ENCODE measurements at places on chromosomes 4 and X.

DNA sequence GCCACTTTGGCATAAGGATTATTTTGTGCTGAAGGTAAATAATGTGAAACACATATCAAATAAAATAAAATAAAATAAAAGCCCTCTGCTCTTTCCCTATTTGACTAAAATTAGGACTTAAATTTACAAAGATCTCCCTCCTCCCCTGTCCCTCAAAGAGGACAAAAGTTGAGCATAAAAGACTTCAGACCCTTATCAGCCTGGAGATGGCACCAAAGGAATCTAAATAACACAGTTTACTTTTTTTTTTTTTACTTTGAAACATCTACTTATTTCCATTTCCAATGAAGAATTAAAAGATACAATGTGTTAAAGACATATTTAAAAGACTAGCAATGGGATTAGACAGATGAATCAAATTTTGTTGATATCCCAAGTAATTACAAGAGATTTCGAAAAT lies 89.7 kb downstream of the EPHA5 start:
- DNase-seq = no peak

- DNase-seq = no peak
Measured at GRCh38 chrX:5730556-5730955, 498.1 kb downstream of the NLGN4X start.

GRCh38 chr4:96317891-96318290 lies 478.0 kb downstream of the PDHA2 start:
- peak; percentile 51 for DNase-seq

DNA sequence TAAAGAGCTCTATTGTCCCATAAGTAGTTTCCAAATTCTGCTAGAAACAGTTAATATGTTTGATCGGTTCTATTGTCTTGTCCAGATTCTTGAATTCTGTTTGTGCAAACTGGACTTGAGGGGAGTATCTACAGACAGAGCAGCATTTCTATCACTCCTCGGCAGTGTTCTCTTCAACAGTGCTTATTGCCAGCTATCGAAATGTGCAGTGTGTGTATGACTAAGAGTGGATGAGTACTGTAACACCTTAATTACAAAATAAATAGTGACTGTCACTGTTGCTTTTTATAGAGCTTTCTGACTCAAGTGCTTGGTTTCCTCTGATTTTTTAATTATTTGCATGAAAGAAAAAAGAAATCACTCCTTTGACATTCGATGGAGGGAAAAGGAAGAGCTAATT lies 274.6 kb downstream of the RPA4 start:
- no peak for DNase-seq

- no peak for DNase-seq
Measured at GRCh38 chrX:121238093-121238492, 190.7 kb downstream of the GLUD2 start.

DNA sequence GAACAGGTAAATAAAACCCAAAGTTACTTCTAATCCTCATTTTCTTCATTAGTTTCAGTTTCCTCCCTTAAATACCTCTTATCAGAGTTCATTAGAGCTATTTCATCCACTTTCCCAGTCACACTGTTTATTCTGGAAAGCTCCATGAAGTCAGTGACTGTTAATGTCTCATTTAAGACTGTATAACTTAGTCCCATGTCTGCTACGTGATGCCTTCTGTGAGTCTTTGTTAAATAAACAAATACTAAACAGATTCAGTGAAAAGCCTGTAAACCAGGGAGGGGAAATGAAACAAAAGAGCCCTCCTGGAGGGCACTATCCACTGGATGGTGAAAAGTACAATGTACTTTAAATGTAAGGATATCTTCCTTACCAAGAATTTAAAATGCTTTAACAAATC lies 24.7 kb downstream of the ACE2 start:
- no peak for DNase-seq

GRCh38 chr4:40283968-40284367 lies 51.2 kb upstream of the CHRNA9 start:
- no peak for DNase-seq

DNA sequence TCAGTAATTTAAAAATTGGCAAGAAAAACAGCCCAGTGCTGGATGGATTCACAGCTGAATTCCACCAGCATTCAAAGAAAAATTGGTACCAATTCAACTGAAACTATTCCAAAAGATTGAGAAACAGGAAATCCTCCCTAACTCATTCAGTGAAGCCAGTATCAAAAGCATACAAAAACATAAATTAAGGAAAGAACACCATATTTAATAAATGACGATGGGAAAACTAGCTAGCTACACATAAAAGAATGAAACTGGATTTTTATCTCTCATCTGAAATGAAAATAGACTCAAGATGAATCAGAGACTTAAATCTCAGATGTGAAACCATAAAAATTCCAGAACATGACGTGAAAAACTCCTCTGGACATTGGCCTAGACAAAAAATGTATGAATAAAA lies 516.8 kb upstream of the SPANXN1 start:
- no peak for DNase-seq

DNA sequence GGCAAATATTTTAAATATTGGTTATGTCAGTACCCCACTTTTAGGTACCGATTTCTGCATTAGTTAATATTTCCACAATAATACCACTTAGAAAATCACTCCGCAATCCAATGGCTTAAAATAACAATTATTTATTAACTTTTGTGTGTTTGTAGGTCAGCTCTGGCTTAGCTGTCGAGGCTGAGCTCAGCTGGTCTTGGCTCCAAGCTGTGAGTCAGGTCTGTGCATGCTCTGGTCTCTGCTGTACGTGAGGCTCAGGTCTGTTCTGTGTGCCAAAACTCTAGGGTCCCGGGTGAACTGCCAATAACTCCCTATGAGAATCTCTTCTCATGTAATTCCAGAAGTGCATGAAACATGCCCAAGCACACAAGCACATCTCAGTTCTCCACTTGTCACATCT lies 245.8 kb upstream of the GK2 start:
- DNase-seq = no peak

DNA sequence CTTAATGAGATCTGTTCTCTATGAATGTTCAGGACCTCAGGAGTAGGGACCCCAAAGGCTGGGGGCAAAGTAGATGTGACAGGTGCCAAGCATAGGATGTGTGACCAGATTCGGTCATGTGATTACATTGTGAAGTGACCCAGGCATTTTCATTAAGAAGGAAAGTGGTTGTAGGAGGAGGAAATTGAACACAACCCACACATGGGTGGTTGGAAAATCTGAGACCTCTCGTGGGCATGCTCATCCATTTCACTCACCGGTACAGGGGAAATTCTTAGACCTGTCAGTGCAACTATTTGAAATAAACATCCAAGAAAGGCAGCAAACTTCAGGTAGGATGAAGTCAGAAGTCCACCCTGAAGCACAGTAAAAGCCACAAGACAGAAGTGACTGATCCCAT lies 43.5 kb upstream of the CD99 start:
- no peak for DNase-seq

DNA sequence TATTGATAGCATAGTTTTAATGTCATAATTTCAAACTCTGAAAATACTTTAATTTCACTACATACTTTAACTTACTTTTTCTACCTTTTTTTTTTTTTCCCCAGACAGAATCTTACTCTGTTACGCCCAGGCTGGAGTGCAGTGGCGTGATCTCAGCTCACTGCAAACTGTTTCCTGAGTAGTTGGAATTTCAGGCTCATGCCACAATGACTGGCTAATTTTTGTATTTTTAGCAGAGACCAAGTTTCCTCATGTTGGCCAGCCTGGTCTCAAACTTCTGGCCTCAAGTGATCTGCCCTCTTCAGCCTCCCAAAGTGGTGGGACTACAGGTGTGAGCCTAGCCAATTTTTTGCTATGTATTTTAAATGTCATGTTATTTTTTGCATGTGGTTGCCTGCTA lies 741.6 kb downstream of the TRAM1L1 start:
- DNase-seq = no peak

DNA sequence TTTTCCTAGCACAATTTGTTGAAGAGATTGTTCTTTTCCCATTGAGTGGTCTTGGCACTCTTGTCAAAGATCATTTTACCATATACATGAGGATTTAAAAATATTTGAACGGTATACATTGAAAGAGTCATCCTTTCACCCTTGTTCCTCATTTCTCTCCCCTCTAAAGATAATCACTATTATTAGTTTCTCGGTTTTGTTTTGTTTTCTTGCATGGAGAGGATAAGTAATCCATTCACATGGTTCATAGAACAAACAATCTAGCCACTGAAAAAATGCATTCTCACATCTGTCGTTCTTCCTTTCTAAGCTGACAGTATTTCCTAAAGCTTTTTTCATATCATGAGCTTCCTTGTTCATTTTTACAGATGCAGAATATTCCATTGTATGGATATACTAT lies 39.2 kb upstream of the MSMO1 start:
- DNase-seq = no peak

GRCh38 chr4:98512918-98513317 lies 145.5 kb downstream of the TSPAN5 start:
- no peak for DNase-seq

- no peak for DNase-seq
Measured at GRCh38 chrX:73581002-73581628, 18.1 kb downstream of the CHIC1 start.

DNA sequence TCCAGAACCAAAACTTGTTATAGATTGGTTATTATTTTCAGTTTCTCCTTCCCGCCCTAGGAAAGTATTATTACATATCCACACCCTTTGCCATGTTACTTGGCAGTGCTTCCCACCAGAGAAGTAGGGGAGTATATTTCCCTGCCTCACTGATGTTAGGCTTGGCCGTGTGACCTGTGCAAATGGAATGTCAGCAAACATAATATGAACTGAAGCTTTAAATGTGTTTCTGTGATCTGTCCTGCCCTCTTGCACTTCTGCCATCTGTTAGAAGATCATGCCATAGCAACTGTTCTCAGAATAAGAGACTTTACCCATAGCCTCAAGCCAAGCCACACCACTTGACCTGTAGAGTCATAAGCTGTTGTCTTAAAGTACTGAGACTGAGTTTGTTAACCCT lies 36.7 kb upstream of the NEUROG2 start:
- DNase-seq = no peak

DNA sequence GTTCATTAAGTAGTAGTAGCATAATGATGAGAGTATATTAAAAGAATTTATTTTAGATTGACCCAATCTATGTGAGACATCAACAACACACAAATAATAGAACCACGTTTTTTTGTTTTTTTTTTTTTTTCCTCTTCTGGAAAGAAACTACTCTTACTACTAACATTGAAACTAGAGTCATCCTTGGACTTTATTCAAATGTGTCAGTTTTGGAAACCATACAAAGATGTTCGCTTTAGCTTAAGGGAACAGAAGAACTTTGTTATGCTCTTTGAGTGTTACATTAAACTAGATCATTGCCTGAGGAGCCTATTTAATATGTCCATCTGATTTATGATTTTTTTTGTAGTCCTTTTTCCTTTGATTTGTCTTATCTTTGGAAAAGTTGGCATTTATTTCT lies 166.7 kb downstream of the RPA4 start:
- no peak for DNase-seq

GRCh38 chr4:111806331-111806730 lies 338.9 kb upstream of the FAM241A start:
- DNase-seq = no peak

GRCh38 chrX:27626066-27626465 lies 35.9 kb downstream of the DCAF8L2 start:
- no peak for DNase-seq

- DNase-seq = no peak
Measured at GRCh38 chrX:96689991-96690390, 5.3 kb downstream of the DIAPH2 start.

DNA sequence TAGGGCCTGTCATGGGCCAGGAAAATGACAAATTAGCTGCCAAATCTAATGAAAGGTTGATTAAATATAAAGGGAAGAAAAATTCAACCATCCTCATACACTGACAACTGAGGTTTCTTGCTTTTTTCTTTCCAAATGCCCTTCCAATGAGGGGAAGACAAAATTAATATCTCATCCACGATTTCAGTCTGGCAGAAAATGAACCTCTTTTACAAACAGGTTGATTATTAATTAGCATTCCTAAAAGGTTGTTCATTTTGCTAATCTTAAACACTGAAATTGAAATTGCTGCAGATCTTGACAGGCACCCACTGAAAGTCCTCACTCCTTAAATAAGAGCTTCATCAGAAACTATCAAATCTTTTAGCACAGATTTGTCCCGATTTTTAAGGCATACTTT lies 45.5 kb downstream of the NPFFR2 start:
- no peak for DNase-seq

DNA sequence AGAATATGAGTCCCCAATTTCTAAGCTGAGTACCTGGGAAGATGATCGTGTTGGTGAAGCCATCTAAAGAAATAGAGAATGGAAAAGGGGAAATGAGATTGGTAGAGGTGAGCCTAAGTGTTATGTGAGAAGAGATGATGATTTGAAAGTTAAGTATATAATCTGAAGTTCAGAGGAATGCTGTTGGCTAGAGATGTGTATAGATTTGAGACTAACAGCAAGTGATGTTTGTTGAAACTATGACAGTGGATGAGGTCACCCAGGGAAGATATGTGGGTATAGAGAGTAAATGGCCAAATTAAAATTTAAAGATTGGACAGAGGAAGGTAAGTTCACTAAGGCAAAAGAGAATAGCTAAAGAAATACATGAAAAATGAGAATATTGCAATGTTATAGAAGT lies 324.2 kb downstream of the MAPK10 start:
- no peak for DNase-seq

DNA sequence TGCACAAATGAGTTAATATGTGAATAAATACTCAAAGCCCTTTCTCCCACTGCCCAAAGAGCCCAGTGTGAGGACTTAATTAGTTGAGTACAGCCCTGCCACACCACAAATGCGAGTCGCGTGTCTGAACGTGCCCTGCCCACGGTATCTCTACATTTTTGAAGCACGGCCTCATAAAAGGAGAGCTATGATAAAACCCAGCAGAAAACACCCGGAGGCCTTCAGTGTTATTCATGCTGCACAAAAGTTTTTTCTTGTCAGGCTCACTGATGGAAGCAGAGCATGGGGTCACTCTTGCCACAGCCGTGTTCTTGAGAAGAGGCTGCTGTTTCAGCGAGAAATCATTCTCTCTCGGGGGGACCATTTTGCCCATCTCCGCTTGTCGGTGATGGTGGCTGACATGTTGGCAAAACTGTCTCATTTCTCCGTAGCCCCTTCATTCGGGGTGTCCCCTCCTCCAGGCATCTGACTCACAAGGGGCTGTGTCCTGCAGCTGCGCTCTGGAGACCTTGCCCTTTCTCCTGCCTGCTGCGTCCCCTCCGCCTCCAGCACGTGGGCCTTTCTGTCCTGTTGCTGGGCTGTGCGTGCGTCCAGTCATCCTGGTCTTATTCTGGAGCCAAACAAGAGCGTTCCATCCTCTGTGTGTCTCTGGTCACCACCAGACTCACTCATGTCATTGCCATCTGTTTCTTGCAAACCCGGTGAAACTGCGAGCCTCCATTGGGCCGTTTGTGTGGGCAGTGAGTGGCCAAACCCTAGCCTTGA lies 88.8 kb downstream of the SORCS2 start:
- no peak for DNase-seq

All from head of caudate nucleus (tissue), 42 donors.